ENCODE measurements at places on chromosomes 2 and 18.

- no peak for DNase-seq
Measured at GRCh38 chr2:190535121-190535439, 558 bp upstream of the NEMP2 start.

GRCh38 chr2:58788402-58788801, 547.3 kb upstream of the FANCL start:
- DNase-seq = no peak

DNA sequence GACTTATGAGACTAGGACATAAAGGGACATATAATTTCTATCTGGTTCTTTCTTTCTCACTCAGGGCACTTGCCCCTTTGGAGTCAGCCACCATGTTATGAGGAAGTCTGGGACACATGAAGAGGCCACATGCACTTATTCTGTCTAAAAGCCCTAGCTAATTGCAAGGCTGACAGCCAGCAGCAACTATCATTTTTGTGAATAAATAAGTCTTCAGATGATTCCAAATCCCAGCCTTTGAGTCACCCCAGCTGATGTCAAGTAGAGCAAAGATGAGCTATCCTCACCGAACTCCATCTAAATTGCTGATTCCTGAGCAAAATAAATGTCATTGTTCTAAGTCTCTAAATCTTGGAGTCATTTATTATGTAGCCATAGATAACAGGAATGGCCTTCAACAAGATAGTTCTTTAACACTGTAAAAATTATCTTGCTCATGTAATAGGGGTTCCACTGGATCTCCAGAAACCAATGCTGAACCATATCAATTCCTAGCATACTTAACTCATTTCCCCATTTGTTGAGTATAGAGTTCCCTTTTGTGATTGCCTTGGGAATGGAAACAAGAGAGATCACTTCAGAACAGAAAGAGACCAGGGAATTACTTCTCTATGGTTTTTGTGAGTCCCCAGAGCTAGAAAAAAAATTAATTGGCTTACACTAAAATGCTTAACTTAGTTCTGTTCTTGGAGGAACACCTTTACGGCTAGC, 50.6 kb upstream of the FN1 start:
- no peak for DNase-seq

- no peak for DNase-seq
Measured at GRCh38 chr2:222730366-222730999, 59.0 kb downstream of the MOGAT1 start.

GRCh38 chr2:17643031-17643615, 102.6 kb downstream of the VSNL1 start:
- DNase-seq = no peak

DNA sequence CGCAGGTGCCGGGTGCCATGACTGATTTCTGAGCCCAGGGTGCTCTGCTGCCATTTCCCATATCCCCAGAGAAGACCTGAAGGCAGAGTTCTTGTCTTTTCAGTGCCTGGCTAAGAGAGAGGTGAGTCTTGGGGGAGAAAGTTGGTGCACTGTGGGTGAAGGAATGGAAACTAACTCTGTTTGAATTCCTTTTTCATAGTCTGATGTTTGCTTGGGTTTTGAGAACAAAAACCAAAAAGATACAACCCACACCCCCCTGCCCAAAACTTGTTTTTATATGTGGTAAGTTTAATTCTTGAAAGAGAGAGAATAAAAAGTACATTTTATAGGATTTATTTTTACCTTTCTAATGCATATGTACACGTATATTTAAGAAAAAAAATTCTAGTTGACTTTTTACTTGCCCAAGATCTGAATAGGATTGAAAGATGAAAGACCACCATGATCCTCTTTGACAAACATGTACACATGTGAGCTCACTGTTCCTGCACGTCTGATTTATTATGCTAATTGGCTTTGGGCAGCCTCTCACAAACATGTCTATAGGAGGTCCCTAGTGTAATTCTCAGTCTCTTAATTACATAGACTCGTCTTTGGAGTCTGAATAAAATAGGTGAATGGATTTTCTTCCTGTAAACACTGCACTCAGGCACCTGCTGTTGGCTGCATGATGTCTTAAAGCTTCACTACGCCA, 46.3 kb downstream of the ARL4C start:
- DNase-seq = no peak

- no peak for DNase-seq
Measured at GRCh38 chr2:32284321-32284720, 6.6 kb downstream of the YIPF4 start.

DNA sequence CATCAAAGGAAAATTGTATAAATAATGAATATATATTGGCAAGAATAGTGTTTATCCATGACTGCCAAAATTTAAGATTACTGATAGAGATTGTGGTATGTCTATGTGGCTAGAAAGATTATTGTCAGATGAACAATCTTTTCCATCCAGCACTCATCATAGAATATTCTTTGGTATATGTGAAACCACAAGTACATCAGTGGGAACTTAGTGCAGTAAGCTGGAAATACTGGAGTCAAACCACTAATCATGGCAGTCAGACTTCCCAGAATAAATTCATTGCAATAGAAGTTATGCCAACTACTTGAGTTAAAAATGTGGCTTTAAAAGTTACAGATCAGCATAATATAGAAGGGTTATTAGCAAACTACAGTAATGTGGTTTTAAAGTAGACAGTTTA, 310.3 kb downstream of the GULP1 start:
- no peak for DNase-seq

DNA sequence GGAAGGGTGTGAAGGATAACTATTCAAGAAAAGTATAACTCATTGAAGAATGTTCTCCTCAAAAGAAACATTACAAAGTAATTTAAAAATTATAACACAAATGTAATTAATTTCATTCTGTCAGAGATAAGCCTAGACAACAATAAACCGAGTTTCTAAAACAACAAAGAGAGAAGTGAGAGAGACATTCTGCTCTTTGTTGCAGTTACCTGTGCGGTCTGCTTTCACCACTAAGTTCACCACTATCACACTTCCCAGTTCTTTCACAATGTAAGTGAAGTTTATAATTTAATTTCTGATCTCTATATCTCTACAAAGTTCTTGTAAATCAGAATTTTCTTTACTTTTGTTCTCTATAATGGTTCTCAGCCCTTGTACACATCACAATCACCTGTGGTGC, 76.3 kb upstream of the FRZB start:
- no peak for DNase-seq

GRCh38 chr2:99031481-99031880, 95.5 kb upstream of the CRACDL start:
- DNase-seq = no peak

- no peak for DNase-seq
Measured at GRCh38 chr2:70886541-70886987, 49.1 kb upstream of the ATP6V1B1 start.

GRCh38 chr18:77234504-77235365, 14.9 kb upstream of the GALR1 start:
- no peak for DNase-seq
